Astrocyte of the spinal cord (primary cell): ENCODE measurements at places on chromosomes 12 and 14.

DNA sequence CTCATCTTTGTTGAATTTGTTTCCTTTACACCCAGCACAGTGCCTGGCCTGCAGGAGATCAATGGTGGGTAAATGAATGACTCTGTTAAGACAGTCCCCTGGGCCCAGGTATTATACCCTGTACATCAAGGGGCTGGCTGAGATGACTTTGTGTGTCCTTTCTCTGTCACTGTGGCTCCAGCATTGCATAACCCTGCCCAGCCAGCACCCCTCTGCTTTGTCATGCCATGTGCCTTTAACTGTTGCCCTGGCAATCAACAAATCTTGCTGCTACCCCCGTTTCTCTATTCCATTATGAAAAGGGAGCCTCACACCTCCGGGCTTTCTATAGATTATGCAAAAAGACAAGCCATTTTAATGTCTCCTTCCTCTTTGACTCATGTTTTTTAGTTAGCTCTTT lies 7.6 kb upstream of the FLVCR2 start:
- no peak for DNase-seq

- DNase-seq = no peak
Measured at GRCh38 chr14:68333262-68333661, 459.6 kb downstream of the ZFP36L1 start.

DNA sequence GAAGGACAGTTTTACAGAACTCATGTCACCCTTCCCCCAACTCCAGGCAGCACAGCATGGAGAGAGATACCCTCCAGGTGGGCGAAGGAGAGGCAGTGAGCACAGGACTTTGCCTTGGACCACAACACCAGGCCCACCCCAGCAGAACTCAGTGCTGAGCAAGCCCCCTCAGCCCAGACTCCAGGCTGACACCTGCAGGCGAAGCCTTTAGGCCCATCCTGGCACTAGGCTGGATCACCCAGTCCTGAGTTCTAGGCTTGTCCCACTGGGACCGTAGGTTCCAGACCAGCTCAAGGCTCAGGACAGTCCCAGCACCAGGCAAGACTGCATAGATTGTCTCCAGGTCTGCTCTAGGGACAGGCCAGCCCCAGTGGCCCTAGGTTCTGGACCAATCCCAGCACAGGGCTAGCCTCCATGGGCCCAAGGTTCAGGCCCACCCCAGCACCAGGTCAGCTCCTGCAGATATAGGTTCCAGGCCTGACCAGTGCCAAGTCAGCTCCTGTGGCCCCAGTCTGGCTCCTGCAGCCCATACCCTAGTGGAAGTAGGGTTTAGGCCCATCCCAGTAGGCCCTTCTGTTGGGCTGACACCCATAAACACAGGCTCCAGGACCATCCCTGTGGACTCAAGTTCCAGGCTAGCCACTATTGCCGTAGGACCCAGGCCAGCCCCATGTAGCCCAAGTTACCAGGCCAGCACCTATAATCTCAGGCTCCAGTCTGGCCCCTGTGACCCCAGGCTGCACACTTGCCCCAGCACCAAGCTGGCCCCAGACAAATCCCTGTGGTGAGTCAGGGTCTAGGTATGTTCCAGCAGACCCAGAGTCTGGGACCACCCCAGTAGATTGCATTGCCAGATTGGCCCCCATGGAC lies 9.4 kb downstream of the WASHC3 start:
- DNase-seq = no peak

DNA sequence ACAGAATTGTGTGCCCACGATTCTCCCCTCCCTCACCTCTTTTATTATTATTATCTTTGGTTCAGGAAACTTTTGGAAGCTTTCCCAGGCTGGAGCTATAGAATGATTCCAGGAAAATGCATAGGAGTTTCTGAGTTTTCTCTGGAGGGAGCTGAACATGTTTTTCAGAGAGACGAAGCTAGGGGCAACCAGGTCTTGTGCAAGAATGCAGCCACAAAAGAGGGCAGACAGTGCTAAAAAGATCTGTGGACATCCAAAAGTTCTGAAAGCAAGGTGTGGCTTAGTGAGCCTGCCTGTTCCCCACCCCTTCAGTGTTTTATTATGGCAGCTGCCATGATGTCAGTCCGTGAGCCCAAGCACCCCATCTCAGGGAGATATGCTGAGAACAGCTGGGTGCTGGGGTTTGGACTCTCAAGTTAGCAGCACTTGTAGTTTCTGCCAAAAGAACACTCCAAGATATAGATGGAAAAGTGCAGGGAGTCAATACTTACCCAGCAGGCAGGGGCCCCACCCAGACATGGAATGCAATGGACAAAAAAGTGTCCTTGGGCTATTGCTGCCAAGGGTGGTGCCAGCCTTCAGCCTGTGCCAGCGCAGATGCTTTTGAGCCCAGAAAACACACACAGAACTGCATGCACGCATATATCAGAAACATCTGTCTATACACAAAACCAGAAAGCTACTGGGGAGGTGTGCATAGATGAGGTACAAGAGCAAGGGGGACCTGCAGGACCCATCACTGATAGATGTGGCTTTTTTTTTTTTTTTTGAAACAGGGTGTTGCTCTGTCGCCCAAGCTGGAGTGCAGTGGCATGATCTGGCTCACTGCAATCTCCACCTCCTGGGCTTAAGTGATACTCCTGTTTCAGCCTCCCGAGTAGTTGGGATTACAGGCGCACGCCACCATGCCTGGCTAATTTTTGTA lies 17.0 kb upstream of the IRF2BPL start:
- no peak for DNase-seq

- DNase-seq = no peak
Measured at GRCh38 chr12:74770552-74770951, 232.9 kb downstream of the ATXN7L3B start.

DNA sequence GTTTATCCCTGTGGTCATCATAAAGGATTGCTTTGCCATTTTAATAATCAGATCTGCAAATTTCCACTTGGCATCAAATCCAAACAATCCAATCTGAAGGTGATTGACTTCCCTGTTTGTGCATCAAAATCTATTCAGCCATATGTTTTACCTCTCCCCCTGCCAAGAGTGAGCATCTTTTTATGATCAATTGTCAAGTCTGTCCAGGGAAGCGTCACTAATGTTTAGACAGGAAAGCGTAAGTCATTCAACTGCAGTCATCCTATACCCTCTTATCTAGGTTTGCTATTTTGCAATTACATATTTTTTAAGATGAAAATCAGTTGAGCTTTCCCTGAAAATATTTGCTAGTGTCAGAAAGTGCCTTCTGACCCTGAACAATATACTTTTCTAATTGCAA lies 1224.1 kb upstream of the SEL1L start:
- DNase-seq = no peak

DNA sequence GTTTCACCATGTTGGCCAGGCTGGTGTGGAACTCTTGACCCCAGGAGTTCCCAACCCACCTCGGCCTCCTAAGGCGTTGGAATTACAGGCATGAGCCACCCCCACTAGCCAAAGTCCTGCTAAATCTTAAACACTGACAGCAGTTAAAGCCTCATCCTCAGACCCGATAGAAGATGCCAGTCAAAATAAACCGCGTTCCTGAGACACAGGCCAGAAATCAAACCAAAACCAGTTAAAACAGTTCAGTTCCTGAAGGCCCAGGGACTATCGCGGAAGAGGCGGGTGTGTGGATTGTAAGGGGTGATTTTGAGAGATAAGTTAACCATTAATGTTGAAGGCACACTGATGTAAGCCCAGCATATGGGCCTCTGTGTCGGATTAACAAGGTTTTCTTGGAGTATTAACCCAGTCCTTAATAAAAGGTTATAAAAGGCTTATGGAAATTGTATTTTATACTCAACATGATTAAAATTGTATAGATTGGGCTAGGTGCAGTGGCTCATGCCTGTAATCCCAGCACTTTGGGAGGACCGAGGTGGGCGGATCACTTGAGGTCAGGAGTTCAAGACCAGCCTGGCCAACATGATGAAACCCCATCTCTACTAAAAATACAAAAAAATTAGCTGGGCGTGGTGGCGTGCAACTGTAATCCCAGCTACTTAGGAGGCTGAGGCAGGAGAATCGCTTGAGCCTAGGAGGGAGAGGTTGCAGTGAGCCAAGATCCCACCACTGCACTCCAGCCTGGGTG lies 18.7 kb upstream of the CDCA4 start:
- DNase-seq = no peak

- peak; percentile 100 for DNase-seq
Measured at GRCh38 chr14:51547260-51547659, 104.5 kb upstream of the FRMD6 start.

GRCh38 chr12:121132601-121133481 lies at the start of gene P2RX7:
Gene P2RX7, plus strand, starts transcription at chr12:121132876. Its CDS starts 95 bp downstream, at chr12:121132971.
- DNase-seq = peak; percentile 35

DNA sequence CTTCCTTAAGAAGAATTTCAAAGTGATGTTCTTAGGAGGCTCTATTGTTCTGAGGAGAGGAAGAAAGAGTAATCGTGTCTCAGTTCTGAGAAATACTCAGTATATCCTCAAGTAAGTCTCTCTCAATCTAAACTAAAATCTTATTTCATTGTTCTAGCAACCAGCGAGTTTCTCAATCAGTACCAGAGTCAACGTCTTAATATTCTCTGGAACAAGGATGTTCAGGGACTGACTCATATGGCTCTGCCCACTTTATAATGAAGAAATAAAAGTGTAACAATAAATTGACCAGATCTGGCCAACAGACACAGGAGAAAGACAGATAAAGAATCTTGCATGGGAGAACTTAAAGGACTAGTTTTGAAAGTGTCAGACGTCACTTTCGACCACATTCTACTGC lies 469.8 kb upstream of the FLRT2 start:
- DNase-seq = no peak

GRCh38 chr12:113222730-113223531 lies 1.7 kb downstream of the TPCN1 start:
- DNase-seq = peak; percentile 91

DNA sequence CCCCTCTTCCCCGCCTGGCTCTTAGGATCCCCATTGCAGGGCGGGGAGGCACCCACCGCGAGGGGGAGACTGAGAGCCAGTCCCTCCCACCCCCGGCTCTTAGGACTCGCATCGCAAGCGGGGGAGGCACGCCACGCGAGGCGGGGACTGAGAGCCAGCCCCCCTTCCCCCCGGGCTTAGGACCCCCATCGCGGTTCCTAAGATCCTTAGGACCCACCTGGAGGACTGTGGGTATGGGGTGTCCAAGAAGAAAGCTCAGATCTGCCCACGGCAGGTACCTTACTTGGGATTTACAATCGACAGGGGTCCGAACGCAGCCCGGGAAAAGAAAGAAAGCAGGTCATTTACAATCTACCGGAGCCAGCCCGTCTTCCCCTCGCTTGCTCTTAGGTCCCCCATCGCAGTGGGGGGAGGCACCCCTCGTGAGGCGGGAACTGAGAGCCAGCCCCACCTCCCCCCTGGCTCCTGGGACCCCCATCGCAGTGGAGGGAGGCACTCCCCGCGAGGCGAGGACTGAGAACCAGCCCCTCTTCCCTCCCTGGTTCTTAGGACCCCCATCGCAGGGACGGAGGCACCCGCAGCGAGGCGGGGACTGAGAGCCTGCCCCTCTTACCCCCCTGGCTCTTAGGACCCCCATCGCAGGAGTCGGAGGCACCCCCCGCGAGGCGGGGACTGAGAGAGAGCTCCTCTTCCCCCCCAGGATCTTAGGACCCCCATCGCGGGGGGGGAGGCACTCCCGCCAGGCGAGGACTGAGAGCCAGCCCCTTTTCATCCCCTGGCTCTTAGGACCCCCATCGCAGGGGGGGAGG lies 43.7 kb downstream of the DDX11 start:
- DNase-seq = peak; percentile 9

- no peak for DNase-seq
Measured at GRCh38 chr12:88057994-88058718, 29.0 kb upstream of the C12orf50 start.

DNA sequence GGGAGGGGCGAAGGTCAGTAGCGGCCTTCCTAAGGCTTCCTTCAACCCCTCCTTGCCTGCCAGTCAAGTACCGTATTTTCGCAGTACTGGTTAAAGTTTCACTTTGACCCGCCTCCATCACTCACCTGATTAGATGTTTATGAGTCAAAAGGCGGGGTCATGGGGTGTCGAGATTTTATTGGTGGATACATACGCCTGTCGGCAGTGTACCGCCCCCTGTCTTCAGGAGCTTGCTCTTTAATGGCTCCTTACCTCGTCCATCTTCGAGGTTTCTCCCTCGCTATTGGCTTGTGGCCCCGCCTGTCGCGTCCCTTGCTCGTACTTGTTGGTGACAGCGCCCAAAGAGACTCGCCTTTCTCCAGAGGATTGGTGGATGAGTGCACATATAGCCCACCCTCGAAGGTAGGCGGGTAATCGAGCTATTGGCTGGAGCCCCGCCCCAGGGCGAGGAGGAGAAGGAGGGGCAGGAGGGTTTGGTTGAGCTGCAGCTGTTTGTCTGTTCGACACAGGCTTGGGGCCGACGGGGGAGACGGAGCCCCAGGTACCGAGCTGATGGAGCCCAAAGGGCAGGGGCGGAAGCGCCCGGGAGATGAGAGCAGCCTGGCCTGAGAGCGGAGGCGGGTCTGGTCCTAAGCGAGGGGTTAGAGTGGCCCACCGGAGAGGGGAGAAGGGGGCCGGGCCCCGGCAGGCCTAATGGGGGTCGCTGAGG lies at the start of gene RAB5B:
Gene RAB5B (plus strand): TSS at position 480 of the 709 bp plus-strand sequence. CDS start 12,883 bp downstream, outside the sequence.
- DNase-seq = peak; percentile 100

DNA sequence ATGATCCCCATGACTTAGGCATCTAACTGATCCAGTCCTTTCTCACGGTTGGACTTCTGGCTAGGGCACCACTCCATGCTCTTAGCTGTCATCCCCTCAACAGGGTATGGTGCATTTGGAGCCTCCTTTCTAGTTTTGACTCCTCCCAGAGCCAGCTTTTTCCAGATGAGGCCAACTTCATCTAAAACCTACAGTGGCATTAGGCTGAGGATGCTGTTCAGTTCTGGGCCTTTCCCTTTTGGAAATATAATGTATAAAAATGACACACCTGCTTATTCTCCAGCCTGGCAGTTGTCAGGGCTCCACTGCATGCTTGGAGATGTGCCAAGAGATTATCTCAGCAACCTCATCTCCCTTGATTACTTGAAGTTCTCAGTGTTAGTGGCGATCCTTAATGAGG lies 239.7 kb downstream of the EMP1 start:
- DNase-seq = no peak

DNA sequence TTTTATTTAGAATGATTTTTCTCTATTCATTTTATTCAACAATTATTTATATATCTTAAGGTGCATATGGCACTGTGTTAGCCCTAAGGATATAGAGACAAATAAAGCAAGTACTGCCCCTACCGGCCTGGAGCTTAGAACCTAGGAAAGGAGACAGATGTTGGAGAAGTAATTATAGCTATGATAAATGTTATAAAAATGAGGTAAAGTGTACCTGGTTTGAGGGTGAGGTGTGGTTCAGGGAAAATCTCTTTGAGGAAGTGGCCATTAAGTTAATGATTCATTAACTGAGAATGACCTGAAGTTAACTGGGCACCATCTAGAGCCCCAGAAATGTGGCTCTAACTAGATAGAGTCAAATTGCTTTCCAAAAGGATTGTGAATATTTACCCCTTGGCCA lies 31.9 kb downstream of the CDKL1 start:
- no peak for DNase-seq

- DNase-seq = peak; percentile 42
Measured at GRCh38 chr12:48973941-48974673, 2.6 kb upstream of the WNT10B start.

DNA sequence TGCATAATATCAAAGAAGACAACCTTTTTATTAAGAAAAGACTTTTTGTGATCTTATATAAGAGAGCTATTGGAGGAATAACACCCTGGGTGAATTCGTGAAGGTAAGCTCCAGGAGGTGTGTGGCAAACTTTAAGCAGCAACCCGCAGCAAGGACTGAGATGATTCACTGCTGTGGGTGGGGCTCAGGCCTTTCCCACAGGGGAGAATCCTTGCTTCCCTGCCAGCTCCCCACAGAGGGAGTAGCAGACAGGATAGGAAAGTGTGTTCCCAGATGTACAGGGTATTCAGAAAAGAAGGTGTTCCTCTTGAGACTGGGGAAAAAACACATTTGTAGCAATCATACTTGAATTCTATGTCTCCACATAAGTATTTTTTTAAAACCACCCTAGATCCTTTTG lies 9.2 kb downstream of the NDUFA12 start:
- DNase-seq = peak; percentile 80

- peak; percentile 50 for DNase-seq
Measured at GRCh38 chr12:123075646-123076171, 75.2 kb downstream of the PITPNM2 start.
